ENCODE measurements at places on chromosomes 11 and 22. TPM values are rescaled to one million over a fixed set of nuclear protein-coding genes. Genes with fewer than 3 reads are reported as not detected.
A peak's percentile ranks its signal among the peaks of the same experiment; 100 is the strongest.

DNA sequence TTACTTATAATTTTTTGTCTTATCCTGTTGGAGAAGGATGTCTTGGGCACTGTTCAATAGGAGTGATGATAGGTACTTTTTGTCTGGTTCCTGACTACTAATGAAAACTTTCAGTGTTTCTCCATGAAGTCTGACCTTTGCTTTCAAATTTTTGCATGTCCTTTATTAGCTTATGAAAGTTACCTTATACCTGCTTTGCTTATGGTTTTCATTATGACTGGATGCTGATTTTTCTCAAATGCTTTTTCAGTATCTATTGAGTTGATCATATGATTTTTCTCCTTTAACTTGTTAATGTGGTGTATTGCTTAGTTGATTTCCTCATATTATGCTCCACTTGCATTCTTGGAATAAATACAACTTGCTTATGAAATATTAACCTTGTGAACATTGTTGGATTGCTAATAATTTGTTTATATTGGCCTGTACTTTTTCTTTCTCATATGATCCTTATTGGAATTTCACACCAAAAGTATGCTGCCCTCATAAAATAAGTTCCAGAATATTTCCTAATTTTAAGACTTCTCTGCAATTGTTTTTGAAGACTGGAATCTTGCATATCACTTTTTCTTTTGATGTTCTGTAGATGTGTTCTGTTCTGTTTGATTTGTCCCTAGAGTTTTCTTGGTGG is 85.0 kb upstream of the SC5D start:
- no peak for DNase-seq

DNA sequence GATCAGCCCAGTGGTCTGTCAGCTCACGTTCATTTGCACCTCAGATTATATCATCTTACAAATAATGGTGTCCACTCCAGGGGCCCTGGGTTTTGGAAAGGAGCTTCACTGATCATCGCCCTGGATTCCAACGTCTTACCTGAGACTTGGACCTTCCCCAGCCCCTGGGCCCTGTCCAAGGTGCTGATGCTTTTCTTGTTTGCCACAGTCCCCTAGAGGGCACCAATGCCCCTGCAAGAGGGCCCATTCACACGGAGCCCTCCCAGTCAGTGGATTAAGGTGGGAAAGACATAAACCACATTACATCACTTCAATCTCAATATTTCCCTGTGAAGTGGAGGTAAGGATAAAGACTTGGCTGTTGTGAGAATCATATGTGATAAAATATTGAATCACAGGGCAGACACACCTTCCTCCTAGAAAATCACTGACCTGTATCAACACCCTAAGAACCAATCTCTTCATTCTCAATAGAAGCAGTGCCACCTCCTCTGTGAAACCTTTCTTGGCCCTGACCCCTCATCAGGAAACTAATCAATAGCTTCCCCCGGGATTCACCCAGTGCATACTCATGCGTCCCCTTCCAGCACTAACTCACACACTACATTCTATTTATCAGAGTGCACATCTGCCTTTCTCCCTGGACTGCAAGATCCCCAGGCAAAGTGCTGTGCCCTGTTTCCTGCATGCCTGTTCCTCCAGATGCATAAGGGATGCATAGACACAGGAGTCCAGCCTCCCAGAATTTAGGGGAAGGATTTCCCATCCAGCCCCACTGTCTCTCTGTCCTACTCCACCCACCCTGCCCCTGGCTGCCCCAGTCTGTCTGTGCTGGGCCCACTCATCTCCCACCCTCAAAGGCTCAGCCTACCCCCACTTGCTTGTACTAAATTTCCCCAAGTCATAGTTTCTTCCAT is 167.0 kb downstream of the BUD13 start:
- DNase-seq = peak; percentile 60

DNA sequence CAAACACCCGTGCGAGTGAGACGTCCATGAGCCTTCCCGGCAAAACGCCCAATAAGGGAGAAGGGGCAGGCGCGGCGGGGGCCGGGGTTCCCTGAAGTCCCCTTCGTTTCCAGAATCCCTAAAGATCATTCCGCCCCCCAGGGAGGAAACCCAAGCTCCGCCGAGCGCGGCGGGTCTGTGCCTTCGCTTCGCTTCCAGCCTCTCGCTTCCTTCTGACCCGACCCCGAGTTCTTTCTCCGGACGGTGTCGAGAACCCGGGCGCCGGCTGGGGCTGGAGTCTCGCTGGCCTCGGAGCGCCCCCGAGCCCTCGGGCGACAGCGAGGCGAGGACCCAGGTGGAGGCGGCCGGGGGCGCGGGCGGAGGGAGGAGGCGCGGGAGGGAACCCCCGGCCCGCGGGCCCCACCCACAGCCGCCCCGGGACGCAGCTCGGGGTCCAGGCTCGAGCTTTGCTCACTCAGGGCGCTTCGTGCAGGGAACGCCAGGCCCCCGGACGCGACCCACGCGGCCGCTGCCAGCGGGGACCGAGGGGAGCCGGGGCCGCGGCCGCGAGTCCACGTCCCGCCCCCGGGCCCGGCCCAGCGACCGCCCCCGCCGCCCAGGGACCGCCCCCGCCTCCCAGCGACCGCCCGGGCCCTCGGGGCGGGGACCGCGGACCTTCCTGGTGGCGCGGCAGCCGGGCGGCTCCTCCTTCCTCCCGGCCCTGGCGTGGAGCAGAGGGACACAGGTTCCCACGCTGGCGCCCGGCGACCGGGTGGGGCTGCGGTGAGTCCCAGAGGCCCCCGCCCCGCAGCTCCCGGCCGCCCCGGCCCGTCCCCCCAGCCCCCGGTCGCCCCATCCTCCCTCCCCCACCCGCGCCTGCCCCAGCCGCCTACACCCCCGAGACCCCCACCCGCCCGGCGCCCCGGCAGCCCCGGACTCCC is at the start of gene PGGHG:
TSS of gene PGGHG (plus strand) at position 649 of the 920 bp plus-strand sequence. CDS start 691 bp downstream, outside the sequence.
- DNase-seq = peak; percentile 17

DNA sequence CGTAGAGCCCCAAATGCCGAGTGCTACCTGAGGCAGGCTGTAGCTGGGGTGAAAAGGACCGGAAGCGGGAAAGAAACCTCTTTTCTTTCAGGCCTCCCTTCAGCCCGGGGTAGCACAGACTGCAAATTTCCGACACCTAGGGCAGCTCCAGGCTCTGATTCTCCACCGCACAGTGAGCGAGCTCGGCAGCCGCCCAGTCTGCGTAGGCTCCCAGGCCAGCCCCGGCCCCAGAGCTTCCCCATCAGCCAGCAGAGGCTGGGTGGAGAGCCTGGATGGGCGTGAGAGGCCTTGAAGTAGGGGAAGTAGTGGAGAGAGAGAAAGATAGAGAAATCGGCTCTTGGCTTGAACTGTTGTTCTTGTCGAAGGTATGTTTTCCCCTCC is 9.3 kb upstream of the PAX6 start:
- no peak for DNase-seq

GRCh38 chr11:77072851-77073327 is 6.1 kb downstream of the CAPN5 start:
- no peak for DNase-seq

DNA sequence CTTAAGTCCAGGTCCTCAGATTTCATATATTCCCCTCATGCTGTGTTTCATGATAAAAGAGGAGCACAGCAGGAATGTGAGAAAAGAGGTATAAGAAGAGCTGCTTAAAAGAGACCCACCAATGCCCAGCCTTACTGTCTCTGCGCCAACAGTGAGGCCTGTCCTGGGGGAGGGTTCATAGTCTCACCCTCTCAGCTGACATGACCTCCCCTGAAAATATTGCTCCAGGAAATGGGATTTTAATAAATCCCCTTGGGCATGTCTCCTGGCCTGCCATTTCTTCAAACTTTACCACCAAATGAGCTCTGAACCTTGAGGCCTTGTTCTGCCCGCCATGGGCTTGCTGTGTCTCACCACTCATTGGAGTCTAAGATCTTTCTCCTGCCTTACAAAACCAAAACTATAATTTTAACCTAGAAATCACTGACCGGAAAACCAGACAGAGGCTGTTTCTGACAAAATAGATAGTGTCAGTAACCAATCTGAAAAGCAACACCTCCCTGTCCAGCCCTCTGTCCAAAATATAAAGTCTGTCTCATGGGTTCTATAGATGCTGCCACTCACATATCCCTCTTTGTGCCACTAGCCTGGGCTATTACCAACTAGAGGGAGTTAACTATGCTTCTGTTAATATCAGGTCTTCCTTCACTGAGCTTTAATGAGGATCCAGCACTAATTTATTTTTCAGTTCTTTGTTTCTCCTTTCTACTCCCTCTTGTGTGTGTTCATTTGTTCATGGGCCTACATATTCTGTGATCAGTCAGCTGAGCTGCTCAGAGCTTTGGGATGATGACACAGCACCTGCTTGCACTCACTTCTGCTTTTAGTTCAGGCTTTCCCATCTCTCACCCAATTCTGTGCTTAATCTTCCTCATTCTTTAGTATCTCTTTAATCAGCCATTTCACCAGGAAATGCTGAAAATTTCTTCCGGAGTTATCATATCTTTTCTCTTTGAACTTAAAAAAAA is at the start of gene OR2AG2:
TSS of gene OR2AG2 (minus strand) at position 51 of the 968 bp plus-strand sequence. CDS start 3,019 bp downstream, outside the sequence.
- DNase-seq = no peak

- DNase-seq = no peak
Observed at GRCh38 chr11:131746201-131746600, 375.8 kb downstream of the NTM start.

GRCh38 chr11:92941676-92942571 is 27.5 kb upstream of the MTNR1B start:
- DNase-seq = peak; percentile 27

DNA sequence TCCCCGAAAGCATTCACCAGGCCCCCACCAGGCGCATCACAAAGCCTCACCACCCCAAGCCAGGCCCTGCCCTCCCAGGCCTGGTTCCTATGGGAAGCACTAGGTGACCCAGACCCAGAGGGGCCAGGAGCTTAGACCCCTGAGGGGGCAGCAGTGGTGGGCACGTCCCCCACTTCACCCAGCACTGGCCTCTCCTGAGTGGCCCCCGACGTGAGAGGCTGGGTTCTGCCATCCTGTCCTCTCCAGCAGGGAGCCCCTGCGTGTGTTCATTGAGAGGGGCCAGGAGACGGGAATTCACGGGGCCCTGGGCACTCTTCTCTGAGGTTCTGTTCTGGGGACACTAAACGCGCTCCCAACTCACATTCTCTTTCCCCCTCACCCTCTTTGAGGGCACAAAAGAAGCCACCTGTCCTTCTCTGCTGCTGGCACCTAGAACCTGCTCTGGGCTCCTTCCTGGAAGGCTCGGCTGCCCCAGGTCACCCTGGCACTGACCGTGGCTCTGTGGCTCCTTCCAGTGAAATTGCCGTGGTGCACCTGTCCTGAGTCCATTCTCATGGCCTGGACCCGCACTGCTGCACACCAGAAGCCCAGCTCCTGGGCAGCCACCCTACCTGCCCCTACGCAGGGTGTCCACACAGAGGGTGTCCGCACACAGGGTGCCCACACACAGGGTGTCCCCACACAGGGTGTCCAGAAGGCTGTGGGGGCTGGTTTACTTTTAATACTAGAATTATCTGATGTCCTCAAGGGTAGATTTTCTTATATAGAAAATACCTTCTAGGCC is 12.2 kb downstream of the PTDSS2 start:
- no peak for DNase-seq

Gene TOMM22
- total RNA-seq = 35.0 TPM

Gene NCR3LG1
- total RNA-seq = 1.3 TPM

DNA sequence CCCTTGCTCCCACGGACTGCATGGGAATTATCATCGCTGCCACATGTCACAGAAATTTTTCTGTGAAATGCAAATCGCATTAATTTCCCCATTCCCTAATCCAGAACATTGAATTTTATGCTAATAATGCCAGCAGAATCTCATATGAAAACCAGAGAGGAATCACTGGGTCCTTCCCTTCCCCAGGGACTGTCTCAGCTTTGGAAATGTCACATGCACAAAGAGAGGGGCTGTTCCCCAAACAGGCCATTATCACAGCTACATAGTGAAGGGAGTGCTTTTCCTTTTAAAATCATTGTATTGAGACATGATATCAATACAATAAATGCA is 954.5 kb downstream of the BRD1 start:
- no peak for DNase-seq

Gene COPB1
- total RNA-seq = 59.0 TPM

DNA sequence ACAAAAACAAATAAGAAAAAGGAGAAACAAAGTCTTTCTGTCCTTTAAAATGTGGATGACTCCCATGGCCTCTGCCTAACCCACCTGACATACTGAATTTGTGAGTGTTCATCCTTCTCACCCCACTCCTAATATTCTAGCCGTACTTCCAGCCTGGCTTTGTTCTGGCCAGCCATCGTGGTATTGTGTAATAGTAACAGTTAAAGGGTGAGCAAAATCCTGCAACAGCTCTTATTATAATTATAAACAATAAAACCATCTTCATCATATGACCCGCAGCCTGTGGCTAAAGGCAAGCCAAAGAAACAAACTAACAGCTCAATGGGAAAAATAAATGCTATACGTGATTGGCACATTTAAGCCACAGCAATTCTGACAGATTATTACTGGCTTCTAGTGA is 721.6 kb upstream of the TENM4 start:
- no peak for DNase-seq

Gene CELSR1
- total RNA-seq = 1.3 TPM

DNA sequence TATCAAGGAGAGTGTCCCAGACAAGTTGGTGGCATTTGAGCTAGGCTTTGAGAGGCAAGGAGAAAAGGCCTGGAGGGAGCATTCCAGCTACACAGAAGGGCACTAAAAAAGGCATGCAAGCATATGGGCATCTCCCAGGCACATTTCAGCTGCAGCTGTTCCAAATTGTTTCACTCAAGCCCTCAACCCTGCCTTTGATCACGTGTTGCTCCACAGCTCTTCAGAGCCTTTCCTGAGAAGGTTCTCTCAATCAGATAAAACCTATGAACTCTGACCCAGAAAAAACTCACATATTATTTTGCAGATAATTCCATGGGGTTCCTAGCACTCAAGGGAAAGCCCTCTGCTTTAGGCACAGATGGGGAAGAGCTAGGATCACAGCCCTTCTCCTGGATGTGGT is 24.4 kb upstream of the HSPA8 start:
- DNase-seq = no peak

- DNase-seq = no peak
Observed at GRCh38 chr22:37169406-37169805, 18.6 kb downstream of the C1QTNF6 start.

DNA sequence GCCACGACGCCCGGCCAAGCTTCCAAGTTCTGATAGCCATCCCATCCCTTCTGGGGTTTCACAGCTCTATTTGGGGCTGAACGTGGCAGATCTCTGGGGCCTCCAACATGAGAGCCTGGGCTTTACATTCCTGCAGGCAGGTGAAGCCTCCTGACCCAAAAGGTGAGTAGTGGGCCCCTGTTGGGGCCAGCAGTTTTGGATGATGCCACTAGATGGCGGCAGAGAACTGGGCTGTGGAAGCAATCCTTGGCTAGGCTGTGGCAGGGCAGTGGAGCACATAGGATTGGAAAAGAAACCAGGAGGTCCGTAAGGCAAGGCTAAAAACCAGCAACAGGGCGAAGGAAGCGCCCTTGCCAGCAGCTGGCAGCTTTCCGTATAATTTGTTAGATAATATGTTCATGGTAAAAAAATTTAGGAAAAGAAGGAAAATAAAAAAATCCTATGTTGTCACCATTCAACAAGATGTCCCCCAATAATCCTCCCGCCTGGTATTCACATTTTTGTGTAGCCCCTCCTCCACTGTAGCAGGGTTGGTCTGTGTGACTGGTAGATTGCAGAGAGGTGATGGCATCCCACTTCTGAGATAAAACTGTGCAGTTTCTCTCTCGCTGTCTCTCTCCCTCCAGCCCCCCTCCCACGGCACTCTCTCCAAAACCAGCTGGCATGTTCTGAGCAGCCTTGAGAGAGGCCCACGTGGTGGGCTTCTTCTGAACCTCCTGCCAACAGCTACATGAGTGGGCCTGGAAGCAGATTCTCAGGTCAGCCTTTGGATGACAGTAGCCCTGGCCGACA is 43.6 kb upstream of the OR4B1 start:
- peak; percentile 59 for DNase-seq

Data from hematopoietic multipotent progenitor cell (in vitro differentiated cells).